Anterior cingulate cortex (tissue), 58 donors: ENCODE measurements at places on chromosomes 2 and 18.
A peak's percentile ranks its signal among the peaks of the same experiment; 100 is the strongest.

DNA sequence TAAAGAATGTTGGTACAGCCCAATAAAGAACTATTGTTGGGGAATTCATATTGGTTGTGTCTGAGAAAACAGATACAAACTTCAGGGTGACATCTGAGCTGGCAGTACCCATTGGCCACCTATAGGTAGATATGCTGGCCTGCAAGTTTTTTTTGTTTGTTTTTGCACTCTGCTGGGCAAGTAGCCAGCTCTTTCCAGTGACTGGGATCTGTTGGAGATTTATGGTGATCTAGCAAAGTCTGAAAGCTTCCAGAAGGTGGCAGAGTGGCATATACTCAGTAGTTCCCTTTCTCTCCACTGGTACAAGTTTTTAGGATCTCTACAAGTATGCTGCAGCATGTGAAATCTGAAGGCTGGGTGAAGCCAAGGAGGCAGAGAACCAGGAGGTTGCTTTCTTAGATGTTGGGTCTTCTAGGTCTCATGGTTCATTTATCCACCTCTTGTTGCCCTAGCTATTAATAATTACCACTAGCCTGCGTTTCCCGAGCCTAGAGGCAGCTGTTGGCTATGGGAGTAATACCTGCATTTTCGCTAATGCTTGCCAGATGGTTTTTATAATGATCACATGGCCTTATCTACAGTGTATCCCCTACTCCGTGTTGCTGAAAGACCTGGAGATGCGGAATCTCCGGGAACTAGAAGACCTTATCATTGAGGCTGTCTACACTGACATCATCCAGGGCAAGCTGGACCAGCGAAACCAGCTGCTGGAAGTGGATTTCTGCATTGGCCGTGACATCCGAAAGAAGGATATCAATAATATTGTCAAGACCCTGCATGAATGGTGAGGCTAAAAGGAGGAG, 9.5 kb downstream of the COPS7B start:
- DNase-seq: no peak

DNA sequence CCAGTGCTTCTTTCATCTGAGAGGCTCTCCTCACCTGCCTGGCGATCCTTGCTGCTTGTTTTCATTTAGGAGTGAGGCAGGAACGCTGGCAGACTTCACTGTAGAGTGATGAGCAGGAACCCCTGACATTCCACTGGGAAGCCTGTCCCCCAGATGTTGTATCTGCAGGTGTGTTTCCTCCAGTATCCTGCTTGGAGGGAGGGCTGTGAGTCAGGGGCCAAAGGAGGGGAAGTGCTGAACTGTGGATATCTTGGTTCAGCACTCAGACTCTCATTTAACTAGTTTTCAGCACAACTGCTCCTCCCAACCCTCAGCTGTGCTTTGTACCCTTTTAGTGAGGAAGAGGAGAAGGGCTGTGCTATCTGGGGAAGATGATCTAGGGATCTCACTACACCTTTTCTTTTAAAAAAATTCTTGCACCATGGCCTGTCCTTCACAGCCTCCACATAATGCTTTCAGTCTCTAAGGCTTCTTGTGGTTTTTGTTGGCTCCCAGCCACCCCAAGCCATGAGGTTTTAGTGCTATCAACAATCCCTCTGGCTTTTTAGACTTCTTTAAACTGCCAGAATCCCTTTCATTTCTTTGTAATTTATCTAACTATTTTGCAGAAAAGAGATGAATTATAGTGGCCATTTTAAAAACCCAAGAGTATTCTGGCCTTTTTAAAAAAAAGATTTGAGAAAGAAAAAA, 11.2 kb downstream of the ANKAR start:
- DNase-seq: no peak

GRCh38 chr2:142153601-142154000, 22.8 kb upstream of the LRP1B start:
- no peak for DNase-seq

DNA sequence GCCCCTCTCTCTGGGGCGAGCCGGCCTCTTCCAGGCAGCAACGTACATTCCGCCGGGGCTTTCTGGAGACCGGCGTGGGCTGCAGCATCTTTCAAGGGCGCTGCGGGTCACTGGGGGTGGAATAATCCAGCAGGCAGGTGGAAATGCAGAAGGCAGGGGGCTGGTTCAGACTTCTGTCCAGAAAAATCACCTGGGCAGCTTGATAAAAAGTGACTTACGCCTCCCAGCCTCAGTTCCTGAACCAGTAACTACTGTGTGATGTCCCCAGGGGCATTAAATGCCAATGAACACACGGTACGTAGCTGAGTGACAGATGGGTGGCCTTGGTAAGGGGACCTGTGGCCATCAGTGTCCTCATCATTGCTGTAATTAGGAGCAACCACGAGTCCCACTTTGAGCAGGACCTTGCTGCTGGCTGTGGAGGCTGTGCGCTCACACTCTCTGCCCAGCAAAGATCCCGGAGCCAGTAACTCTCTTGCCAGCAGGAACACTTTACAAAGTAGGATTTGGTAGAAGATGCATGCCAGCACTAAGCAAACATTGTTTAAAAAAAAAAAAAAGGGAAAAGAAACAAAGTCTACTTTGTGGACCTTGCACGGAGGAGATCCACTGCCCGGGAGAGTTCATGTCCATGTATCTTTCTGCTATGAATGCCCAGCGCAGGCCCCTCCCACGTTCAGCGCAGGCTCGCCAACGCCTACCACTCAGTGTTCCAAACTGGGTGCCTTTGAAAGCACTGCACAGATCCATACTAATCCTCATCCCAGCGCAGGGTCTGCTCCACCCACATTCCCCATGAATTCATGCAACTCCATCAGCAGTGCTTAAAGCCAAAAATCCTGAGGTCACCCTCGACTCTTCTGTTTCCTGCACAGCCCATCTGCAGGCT, 177.3 kb downstream of the HDAC4 start:
- DNase-seq: peak; percentile 76

GRCh38 chr2:79116997-79117928, 3.0 kb upstream of the REG1A start:
- no peak for DNase-seq

- DNase-seq: no peak
These were observed 67.8 kb downstream of the UXS1 start for GRCh38 chr2:106126295-106126694.

DNA sequence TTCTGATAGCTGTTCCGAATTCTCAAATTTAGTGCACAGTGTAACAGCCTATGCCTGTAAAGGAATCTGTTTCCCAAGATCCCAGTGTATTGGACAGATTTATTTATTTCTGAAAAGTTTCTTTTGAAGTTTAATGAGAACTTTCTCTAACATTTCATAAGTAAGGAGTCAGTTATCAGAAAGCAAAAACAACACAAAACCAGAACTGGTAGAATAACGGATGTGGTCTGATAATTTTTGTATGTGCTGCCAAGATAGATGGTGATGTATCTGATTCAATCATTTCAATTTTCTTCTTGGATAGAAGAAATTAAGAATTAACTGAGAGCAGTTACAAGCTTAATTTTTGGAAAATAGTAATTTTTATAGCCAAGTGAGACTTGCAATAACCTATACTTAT, 374.3 kb downstream of the SOCS6 start:
- no peak for DNase-seq

DNA sequence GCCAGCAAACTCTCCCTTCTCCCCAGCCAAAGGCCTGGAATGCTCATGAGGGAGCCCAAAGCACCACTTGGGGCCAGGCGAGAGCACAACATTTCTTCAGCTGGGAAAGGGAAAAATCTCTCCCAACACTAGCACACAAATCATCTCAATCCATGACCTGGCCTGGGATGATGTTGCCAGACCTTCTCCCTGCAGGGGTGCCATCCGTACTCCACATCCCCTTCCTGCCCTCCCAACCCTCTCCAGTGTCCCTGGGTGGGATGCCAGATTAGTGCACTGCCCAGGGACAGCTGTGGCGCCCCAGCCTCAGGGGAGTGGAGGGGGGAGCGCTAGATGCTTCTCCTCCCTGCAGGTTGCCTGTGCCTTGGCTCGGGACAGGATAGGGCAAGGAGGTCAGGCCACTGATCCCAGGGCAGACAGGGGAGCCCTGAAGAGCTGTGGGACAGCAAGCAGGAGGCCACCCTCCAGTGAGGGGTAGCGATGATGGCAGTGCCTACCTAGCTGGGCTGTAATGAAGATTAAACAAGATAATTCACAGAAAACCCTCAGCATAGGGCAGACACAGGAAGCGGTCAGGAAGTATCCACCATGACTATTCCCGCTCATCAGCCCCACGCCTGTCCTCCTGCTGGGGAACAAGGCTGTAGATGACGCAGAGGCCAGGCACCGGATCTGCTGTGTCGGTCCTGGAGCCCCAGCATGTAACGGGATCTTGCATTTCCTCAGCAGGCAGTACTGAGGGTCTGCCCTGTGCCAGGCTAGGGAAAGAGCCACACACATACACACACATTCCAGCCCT, 31.1 kb downstream of the SERTAD2 start:
- DNase-seq: no peak

GRCh38 chr2:117943013-117943672, 70.7 kb downstream of the CCDC93 start:
- DNase-seq: no peak

GRCh38 chr2:71830497-71831192, 317.0 kb downstream of the CYP26B1 start:
- DNase-seq: no peak

DNA sequence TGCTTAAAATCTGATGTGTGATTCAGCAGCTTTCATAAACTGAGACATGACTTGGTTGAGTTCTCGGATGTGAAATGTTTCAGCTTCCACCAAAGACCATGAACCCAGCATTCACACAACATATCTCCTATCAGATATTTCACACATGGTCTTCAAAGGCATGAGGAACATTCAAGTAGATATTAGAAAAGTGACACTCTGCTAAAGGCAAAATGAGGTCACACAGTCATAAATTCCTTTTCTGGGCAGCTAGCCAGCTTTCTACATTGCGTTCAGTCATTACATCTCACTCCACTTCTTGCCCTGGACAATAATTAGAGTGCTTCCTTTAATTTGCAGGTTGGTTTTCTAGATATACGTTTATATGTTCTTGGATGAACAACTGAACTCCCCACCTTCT, 96.7 kb downstream of the GAREM1 start:
- DNase-seq: no peak

GRCh38 chr2:74226648-74227213, 28.3 kb downstream of the MTHFD2 start:
- no peak for DNase-seq
